Memory B cell (primary cell): ENCODE measurements at places on chromosomes 3 and 15.
A peak's percentile ranks its signal among the peaks of the same experiment; 100 is the strongest.

DNA sequence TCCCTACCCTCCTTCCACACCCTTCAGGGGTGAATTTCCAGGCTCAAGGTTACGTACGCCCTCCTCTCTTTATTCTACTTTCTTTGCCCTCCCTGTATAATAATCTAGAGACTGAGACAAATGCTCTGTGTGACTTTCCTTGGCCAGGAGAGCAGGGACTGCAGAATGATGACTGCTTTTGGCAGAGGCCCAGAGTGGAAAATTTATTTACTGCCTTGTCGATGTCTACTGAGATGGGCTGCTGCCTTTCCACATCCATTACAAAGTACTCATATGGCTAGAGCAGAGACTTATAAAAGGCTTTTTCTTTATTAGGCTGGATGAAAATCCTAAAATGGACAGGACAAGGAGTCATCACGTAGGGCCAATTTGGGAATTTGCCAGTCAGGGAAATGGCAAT lies 576.2 kb downstream of the TUSC7 start:
- no peak for DNase-seq

DNA sequence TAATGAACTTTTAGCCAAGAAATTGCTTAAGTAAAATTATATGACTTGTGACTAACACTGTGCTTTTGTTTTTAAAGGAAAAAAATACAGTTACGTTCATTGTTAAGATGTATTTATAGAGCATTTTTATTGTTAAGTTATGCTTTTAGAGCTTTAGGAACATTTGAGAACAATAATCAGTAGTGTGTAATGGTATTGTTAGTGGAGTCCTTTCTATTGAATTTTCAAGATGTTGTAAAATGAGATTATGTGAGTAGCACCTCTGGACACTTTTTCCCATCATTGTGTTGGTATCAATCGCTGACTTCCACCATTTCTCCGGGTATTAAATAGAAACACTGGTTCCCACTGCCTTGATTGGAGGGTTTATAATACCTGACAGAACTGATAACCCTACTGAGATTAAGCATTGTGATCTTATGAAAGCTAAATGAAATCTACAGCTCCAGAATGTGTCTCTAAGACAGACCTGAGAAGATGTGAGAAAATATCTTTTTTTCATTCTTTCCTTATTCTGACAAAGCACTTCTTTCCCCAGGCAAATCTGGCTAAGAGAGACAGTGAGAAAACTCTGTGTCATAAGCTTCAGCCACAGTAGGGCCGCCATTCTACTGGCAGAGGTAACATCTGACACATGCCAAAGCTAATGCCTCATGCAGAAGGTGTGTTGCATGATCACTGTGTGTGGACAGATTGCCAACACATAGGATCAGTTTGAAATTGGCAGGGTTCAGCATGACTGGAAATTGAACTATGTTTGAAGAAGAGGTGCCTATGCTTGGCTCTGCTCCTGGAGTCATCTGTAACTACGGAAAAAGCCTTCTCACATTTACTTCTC lies 610.8 kb downstream of the MECOM start:
- no peak for DNase-seq

DNA sequence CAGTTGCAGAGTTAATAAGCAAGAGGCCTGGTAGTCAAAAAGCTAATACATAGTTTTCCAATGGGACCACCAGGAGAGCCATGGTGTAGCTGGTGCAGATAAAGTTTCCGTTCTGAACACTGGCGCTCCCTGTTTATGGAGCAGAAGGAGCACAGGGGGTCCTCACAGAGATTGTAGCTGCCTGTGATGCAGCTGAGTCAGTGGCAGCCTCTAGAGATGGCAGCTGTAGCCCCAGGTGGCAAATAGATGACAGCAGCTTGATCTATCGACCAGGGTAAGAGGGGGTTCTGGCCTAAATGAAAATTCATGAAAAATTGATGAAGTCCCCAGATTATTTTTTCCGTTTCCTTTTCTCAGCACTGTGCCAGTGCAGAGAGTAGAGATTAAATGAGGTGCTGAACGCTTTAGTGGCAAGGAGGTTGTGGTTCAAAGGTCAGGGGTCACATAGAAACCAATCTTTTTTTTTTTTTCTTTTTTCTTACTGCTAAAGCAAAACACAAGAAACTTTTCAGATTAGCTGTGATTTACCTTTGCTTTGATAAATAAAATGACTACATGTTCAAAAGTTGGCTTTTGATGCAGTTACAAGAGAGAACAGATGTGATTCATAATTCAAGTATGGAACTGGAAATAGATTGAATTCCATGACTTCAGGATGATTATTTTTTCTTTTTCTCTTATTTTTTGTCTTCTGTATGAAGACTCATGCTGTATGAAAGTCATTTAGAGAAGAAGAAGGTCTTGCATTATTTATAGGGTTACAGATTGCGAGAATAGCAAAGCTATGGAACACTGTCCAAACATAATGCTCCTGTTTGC lies 63.3 kb downstream of the ROBO2 start:
- no peak for DNase-seq

- no peak for DNase-seq
Observed at GRCh38 chr3:52454250-52454937, 553 bp upstream of the TNNC1 start.

- no peak for DNase-seq
Observed at GRCh38 chr3:141289228-141289772, 57.7 kb downstream of the PXYLP1 start.

GRCh38 chr3:122414391-122414790 lies 1.5 kb downstream of the WDR5B start:
- no peak for DNase-seq

DNA sequence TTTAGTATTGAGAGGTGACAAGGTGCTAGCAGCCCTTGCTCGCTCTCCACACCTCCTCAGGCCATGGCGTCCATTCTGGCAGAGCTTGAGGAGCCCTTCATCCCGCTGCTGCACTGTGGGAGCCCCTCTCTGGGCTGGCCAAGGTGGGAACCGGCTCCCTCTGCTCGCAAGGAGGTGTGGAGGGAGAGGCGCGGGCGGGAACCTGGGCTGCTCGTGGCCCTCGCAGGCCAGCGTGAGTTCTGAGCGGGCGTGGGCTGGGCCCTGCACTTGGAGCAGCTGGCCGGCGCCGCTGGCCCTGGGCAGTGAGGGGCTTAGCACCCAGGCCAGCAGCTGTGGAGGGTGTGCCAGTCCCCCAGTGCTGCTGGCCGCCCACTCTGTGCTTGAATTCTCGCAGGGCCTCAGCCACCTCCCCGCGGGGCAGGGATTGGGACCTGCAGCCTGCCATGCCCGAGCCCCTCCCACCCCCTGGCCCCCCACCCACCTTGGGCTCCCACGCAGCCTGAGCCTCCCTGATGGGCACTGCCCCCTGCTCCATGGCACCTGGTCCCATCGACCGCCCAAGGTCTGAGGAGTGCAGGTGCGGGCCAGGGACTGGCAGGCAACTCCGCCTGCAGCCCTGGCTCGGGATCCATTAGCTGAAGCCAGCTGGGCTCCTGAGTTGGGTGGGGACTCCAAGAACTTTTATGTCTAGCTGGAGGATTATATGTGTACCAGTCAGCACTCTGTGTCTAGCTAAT lies 785.2 kb downstream of the DIPK2A start:
- DNase-seq: no peak

GRCh38 chr15:38671675-38672254 lies 107.2 kb upstream of the RASGRP1 start:
- peak; percentile 47 for DNase-seq

DNA sequence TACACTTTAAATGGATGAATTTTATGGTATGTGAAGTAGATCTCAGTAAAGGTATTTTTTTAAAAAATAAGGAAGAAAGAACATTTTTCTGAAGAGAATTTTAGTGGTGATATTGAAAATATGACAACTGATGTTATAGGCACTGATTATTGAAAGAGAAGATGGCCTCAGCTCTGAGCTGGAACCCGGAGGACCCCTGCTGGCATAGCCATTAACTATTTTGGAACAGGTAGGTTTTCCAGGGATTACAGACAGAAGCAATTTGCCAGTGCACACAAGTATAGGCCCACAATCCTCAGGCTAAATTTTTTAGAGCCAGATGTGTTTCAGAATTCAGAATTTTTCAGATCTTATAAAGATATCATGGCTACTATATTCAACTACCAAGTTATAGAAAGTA lies 315.9 kb upstream of the GPR149 start:
- no peak for DNase-seq

GRCh38 chr3:46866720-46867549 lies 3.7 kb upstream of the MYL3 start:
- peak; percentile 79 for DNase-seq

DNA sequence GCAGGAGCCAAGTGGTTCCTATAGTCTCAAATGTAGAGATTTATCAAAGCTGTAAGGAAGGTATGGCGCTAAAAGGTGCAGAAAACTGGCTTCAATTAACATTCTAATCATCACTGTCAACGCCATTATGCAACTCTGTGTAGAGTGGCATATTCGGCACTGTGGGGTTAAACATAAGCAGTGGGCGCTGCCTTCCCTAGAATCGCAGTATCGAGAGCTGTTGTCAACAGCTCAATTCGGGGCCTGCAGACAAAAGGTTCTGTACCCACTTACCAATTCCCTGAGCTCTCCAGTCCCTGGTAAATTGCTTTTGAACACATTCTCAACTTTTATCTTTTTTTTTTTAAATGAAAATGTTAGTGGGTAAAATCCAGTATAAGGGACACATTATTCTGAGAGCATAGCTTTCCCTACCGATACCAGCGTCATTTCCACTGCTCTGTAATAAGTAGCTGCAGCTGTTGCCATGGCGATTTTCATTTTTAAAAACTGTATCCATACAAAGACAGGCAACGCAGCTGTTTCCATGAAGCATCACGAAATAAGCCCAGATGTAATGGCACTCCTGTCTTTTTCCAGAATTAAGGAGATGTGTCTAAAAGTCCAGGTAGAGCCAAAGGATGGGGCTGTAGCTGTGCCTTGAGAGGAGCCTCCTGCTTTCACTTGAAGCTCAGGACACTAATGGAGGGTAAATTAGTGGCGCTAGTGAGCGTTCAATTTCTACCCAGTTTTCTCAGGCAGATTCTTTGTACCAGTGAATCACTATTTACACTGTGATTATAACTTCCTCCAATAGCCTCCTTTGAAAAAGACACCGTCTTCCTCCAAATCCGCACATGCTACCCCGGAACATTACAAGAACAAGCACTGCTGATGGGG lies 250.3 kb downstream of the SLC9A9 start:
- DNase-seq: no peak

- DNase-seq: no peak
Observed at GRCh38 chr3:152760024-152760563, 74.8 kb upstream of the P2RY1 start.

- peak; percentile 36 for DNase-seq
Observed at GRCh38 chr15:99076555-99077308, 28.1 kb upstream of the SYNM start.

DNA sequence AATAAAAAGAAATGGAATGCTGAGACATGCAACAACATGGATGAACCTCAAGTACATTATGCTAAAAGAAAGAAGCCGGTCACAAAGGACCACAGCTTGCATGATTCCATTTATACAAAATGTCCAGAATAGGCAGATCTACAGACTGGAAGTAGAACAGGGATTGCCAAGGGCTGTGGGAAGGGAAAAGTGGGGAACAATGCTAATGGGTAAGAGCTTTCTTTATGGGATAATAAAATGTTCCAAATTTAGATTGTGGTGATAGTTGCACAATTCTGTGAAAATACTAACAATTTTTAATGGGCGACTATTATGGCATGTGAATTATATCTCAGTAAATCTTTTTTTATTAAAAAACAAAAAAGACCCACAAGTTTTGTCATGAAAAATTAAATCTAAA lies 106.2 kb downstream of the TMCO5A start:
- no peak for DNase-seq

GRCh38 chr15:58980351-58980939 lies 7.0 kb upstream of the RNF111 start:
- peak; percentile 30 for DNase-seq

GRCh38 chr3:34202975-34203374 lies 404.5 kb downstream of the PDCD6IP start:
- no peak for DNase-seq

- no peak for DNase-seq
Observed at GRCh38 chr3:24829629-24830229, 335.1 kb upstream of the THRB start.

DNA sequence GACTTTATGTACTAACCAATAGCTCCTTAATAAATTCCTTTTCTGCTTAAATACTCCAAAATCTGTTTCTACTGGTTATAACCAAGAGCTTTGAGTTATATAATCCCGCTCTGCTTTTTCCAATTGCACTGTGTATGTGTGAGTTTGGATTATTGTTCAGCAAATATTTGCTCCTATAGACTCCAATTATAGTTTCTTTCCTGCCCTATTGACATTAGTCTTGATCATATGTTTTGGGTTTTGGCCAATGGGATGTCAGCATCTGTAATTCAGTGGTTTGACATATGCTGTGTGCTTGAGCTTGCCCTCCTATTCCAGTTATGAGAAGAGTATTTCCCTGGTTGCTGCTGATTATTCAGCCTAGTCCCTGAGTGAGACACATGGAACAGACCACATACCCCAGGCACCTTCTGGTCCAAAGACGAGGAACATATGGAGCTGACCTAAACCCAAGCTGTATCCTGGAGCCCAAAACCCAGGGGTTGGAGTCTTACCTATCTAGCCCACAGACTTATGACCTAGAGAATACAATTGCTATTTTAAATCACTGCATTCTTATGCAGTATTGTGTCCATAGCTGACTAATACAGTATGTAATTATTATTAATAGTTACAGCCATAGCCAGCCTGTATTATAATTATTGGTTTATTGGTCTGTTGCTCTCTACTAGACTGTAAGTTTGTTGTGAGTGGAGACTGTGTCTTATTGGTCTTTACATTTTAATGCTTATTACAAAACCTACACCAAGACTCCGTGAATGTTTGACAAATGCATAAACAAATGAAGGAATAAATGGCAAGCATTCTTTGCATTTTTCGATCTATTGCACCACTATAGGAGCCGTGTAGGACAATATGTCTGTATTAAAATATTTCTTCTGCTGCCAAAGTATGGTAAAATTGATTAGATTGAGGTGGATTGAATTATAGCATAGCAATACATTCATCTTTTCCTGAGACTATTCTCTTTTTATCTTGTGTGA lies 11.7 kb upstream of the ZNF280D start:
- DNase-seq: no peak

DNA sequence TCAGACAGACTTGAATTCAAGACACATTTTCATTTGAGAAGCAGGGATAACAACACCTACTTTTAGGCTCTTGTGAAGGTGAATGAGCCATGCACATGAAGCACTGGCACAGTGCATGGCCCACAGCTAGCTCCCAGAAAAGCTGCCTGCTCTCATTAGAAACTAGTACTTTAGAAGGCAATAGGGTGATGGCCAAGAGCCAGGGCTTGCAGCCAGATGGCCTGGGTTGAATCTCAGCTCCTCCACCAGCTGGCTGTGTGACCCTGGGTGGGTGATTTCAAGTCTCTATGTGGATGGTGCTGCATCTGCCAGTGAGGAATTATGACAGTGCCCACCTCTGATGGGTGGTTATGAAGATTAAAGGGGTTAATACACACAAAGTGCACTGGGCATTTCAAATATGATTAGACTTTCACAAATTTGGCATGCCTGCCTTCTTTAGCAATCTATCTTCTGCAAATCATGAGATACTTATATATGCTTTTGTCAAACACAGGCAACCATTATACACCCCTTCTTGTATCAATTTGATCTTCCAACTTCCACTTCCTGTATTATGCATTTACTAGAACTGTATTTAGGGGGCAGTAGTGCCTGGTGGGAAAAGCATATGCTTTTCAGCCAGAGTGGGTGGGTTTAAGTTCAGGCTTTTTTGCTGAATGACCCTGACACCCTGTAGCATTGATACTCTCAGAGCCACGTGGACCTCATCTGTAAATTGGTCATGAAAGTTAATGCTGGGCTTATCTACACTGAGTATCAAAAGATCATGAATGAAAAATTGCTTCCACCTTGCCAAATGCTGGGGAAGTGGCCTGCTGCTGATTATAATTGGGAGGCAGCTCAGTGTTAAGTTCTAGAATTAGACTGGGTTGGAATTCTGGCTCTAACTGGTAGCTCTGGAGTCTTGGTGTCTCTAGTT lies 34.7 kb upstream of the RBP1 start:
- no peak for DNase-seq
